ENCODE measurements at places on chromosomes 16 and 17.
A peak's percentile ranks its signal among the peaks of the same experiment; 100 is the strongest.

GRCh38 chr16:89033796-89034572 is 57.0 kb upstream of the CBFA2T3 start:
- no peak for DNase-seq

DNA sequence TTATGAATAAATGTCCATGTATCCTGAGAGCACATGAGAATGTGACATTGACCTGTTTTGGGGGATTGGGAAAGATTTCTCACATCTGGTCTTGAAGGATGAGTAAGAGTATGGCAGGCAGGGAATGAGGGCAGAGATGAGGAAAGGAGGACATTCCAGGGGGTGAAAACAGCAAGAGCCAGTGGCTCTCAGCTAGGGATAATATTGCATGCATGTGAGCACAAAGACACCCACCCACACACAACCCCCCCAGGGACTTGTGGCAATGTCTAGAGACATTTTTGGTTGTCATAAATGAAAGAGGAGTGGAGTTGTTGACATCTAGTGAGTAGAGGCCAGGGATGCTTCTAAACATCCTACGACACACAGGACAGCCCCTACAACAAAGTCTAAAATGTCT is 6.0 kb downstream of the MYO1D start:
- no peak for DNase-seq

DNA sequence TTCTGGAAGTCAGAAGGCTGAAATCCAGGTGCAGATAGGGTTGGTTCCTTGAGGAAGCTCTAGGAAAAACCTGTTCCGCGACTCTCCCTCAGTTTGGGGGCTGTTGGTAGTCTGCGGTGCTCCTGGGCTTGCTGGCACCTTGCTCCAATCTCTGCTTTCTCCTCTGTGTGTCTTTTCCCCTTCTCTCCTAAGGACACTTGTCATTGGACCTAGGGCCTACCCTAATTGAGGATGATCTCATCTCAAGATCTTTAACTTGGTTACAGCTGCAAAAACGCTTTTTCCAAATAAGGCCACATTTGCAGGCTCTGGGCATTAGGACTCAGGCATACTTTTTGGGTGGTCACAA is 12.9 kb upstream of the CACNG4 start:
- DNase-seq, result no peak

DNA sequence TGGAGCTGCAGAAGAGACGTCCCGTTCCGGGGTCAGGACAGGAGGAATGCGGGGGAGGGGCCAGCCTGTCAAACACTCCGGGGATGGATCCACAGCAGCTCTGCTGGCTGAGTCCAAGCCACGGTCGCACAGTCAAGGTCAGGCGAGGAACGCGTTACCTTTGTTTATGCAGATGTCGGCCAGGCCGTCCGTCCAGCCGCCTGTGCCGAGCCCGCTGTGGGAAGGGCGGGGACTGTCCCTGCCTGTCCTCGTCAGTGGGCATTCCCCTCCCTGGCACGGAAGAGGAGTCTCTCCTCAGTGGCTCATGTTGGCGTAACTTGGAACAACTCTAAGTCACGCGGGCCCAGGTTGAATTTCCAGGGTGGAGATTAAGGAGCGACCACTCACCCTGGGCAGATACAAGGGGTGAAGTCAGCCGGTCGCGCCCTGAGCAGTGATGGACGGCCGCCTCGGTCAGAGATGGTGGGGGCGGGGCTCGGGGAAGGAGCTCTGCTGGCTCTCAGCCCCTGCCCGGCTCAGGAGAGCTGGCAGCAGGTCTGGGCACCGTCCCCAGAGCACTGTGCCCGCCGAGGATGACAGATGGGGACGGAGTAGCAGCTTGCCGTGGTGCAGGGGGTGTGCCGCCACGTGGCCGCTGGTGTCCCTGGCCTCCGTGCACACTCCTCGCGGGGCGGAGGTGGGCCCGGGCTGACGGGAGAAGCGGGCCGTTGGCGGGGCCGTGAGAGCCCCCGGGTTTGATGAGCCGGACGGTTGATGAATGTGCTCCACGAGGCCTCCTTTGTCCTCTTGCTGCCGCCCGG is 7.3 kb downstream of the CACNA1H start:
- no peak for DNase-seq

DNA sequence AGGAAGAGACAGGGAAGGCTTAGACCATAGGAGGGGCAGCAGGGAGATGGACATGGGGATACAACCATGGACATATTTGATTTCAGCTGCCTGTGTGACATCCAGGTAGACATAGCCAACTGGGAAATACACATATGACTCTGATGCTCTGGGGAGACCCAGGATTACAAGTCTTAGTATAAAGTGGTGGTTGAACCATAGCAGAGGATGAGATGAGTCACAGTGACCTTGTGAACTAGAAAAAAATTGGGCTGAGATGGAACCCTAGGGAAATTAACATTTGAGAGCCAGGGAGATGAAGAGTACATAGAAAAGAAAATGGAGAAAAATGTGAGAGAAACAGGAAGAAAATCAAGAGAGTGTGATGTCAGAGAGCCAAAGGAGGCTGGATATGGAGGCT is 10.2 kb downstream of the MARCHF10 start:
- no peak for DNase-seq

DNA sequence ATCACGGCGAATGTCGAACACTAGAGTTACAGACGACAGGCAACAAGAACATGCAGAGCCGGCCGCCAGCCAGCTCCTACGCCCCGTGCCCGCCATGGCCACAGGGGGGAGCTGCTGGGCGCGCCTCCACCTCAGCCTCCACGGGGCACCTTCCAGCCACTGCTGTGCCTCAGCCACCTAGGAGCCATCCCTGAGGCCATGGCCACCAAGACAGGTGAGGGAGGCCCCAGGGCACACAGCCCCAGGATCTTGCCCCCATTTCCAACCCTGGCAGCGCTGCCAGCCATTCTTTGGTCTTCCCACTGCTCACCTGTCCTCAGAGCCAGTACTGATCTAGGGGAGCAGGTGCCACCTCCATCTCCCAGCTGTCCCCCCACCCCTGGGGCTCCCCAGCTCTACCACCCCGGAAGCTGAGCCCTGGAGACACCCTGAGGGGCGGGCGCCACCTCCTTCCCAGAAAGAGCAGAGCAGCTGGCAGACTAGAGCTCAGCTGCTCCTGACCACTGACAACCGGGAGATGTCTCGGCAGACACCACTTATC is 11.8 kb downstream of the GNPTG start:
- DNase-seq, result no peak

DNA sequence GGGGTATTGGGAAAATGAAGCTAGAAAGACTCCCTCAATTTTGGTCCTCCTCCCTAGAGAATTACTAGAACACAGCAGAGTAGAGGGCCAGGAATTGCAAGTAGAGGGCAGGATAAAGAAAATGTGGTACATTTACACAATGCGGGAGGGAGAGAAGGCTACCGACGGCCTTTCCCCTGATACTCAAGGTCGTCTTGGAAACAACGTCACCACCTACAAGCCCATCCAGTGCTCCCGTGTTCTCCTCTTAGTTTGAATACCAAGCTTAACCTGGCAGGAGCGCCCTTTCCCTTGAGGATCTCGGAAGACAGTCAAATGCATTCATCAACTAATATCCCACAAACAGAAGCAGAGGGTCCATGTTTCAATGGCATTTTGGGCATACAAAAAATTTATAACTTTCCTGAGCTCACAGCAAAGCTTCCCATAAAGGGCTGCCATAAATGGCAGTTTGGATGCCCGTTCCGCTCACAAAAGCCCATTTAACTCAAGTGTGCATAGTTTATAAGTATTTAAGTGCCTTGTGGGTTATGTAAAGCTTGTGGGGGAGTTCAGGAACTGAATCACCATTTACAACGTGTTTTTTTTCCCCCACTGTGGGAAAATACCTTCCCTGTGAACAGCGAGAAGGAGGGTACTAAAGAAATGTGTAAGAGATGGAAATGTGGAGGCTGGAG is 414.6 kb downstream of the SLC39A11 start:
- no peak for DNase-seq

DNA sequence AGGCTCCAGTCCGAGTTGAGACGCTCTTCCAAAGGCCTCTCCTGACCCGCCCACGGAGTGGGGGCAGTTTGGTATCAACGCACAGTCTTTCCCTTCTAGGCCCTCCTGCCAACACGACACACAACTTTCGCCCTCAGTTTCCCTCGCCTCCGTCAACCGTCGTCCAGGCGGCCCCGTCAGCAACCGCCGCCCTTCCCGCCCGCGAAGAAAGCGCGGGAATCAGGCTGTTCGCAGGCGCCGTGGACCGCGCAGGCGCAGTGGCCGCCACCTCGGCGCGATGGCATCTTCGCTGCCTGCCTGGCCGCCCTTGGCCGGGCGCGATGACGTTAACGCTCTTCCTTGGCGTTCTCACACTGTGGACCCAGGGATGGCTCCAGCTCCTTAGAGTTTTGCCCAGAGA is at the start of gene SPATA22:
Gene SPATA22 (minus strand): TSS at position 221 of the 400 bp plus-strand sequence. CDS start 2,494 bp downstream, outside the sequence.
- DNase-seq, result no peak

- no peak for DNase-seq
Measured at GRCh38 chr16:79320956-79321355, 279.6 kb downstream of the MAF start.

DNA sequence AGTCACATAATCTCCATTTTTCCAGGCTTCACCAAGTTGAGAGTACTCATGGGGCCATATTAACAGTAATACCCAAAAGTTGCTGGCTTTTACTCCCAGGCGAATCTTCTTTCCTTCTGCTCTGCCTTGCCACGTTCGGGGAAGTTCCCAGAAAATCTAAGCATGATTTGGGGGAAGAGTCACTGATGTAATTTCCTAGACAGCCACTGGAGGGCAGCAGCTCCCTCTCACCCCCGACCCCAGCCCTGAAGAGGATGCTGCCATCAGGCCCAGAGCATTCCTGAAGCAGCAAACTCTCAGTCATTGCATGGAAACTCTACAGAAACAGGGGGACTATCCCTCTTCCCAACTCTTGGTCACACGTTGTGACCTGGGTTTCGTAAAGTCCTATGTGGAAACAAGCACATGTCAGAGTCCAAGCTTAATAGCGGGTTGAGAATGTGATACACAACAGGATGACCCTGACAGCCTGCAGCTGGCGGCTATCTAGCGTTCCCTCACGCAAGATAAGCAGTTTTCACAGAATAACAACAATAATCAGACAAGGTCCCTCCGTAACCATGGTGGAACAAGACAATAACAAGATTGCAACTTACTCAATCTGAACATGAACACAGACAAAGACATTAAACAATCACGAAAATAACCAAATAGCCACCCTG is 43.8 kb upstream of the DHX40 start:
- no peak for DNase-seq

GRCh38 chr17:15513058-15513791 is 45.8 kb upstream of the CDRT4 start:
- DNase-seq, result no peak

- no peak for DNase-seq
Measured at GRCh38 chr17:73765824-73766563, 121.7 kb upstream of the SDK2 start.

DNA sequence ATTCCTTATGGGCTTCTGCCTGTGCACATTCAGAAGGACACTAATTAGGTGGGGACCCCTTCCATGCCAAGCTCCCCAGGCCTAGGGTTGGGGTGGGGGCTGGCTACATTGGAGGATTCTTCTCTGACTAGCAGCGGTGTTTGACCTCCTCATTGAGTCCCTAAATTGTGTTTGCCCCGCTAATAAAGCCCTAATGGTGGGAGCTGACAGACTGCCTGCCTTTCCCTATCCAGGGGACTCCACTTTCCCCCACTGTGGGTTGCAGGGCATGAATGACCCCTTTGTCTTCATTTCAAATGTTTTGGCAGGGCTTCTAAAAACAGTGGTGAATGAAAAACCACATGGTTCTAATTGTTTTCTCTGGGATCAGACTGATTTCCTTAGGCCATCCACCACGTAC is 476.8 kb upstream of the CDH11 start:
- no peak for DNase-seq

DNA sequence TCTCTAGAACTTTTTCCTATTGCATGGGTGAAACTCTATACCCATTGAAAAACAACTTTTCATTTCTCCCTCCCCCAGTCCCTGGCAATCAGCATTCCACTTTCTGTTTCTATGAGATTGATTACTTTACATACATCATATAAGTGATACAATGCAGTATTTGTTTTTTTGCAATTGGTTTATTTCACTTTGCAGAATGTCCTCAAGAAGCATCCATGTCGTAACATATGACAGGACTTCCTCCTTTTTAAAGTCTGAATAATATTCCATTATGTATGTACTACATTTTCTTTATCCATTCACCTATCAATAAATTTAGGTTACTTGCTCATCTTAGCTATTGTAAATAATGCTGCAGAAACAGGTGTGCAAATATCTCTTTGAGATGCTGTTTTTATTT is 8.8 kb downstream of the IL21R start:
- DNase-seq, result no peak

GRCh38 chr17:62708587-62708986 is 81.1 kb downstream of the MRC2 start:
- DNase-seq, result peak; percentile 15

- no peak for DNase-seq
Measured at GRCh38 chr16:72930396-72930795, 117.5 kb downstream of the ZFHX3 start.

DNA sequence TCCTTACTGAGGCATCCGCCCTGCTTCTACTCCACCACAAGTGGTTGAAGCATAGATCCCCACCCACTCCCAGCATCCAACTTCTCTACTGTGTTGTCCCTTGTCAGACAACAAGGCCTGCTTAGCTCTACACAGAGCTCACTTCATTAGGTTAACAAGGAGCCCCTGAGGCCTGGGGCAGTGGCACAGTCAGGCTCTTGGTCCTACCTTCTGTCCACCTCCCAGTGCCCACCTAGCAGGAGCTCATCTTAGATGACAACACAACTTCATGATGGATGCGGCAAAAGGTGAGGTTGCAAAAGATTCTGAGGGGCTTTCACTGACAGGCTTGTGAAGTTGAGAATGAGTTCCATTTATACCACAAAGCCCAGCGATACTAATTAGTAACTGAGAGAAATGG is 432.0 kb upstream of the CDH5 start:
- no peak for DNase-seq

DNA sequence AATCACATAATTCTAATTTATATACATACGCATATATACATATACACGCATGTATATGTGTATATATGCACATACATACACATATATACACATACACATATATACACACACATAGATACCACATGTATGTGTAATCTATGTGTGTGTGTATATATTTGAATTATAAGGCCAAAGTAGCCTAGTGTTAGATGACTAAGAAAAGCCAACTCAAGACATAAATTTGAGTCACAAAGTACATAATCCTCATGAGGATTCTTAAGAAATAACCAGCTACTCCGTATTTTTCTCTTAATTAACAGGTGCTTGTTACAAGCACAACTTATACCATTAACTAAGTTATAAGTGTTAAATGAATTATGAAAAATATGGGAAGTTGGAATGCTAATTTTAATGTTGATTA is 84.9 kb downstream of the CACNG1 start:
- DNase-seq, result no peak

GRCh38 chr16:56623637-56624036 is 1.9 kb upstream of the MT1E start:
- DNase-seq, result no peak

- no peak for DNase-seq
Measured at GRCh38 chr17:4204710-4205173, 59.0 kb downstream of the ANKFY1 start.

GRCh38 chr17:199191-199604 is 17.7 kb upstream of the DOC2B start:
- DNase-seq, result no peak

GRCh38 chr17:5694551-5694950 is 110.2 kb upstream of the NLRP1 start:
- no peak for DNase-seq
